ENCODE measurements at places on chromosomes 4 and X.

DNA sequence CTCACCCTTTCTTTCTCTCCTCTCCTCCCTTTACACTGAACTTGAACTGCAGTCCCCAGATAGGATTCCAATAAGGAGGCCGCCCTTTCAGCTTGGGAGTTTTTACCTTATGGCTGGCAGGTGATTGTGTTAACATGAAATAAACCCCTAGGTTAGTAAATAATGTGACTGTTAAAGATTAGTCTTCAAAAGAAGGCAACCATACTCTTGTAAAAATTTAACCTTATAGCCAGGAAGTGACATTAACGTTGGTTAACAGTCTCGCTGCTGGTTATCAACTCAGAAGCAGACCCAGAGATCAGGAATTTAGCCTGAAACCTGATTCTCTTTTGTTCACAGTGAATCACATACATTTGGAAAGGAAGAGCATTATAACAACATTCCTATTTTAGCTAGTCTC lies 15.2 kb downstream of the FHDC1 start:
- DNase-seq = no peak

- DNase-seq = no peak
Observed at GRCh38 chr4:1361431-1361830, 14.4 kb downstream of the UVSSA start.

DNA sequence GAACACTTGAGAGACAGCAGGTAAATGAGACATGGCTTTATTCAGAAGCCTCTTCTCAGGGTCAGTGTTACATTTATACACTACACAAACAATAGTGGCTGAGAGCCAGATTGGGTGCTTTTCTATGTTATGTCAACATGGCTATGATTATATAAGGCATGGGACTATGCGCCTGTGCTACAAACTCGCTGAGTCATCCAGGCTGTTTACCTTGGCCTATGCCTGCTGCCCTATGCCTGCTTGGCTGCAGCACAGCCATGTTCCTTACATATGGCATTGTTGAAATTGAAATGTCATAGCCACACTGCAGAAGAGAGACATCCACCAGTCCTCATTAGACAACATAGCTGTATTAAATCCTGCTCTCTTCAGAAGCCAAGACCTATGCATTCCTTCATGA lies 236.3 kb upstream of the NWD2 start:
- no peak for DNase-seq

DNA sequence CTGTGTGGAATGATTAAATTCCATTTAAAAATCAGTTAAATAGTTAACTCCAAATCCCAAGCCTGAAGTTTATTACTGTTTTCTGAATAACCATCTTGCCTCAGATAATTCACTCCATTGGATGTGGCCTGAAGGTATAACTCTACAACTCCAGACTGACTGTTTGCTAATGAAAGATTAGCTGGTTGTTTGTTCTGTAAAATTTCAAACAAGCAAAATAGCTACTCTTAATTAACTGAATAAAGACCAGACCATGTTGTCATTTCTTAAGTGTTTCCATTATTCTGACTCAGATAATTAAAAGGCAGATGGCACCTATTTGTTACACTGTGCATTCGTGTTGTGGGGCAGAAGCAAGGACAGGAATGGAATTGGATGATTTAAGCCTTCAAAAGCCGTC lies 78.5 kb upstream of the DDIT4L start:
- no peak for DNase-seq

DNA sequence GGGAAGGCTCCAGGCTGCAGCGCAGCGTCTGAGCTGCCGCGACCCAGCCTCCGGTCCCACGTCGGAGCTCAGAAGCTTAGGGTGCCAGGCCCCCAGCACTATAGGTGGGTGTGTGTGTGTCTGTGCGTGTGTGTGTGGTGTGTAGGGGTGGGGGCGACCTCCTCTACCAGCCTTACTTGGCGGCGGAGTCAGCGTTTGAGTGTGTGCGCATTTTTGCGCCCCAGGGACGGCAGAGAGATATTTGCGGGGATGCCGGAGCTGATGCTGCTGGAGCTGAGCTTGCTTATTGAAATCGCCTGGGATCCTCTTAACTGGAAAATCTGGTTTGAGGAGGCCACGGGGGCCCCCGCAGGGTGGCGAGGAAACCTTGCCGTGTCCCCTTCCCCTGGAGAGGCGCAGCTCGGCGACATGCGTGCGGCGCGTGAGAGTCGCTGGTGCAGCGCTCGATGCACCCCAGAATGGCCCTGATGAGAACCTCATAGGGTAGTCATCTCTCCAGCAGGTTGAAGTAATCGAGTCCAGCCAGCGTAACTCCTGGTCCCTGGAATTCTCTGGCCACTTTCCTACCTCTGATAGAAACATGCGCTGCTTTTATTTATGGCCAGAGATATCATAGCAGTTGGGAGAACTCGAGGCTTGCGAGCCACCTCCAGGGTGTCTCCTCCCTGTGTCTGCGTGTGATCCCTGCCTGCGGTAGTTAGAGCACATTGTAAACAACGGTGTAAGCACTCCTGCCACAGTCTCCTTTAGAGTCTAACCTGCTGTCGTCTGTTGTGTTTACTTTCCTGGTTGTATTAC lies 2.7 kb downstream of the ADGRL3 start:
- peak; percentile 81 for DNase-seq

- no peak for DNase-seq
Observed at GRCh38 chr4:26985873-26986272, 125.2 kb downstream of the STIM2 start.

DNA sequence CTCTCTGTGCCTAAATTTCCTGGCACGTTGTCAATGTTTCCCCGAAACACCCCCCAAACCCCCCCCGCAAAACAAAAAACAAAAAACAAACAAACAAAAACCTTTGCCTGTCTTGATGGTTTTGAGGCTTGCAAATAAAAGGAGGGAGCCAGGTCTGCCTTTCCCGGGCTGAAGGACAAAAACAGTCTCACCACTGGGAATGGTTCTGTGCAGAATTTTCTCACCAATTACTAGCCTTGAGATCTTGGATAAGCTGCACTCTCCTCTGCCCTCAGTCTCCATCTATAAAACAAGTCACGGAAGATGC lies 15.5 kb downstream of the NKX3-2 start:
- no peak for DNase-seq

- no peak for DNase-seq
Observed at GRCh38 chr4:40998675-40999358, 215.5 kb downstream of the APBB2 start.

- no peak for DNase-seq
Observed at GRCh38 chrX:24347881-24348280, 12.6 kb upstream of the SUPT20HL1 start.

DNA sequence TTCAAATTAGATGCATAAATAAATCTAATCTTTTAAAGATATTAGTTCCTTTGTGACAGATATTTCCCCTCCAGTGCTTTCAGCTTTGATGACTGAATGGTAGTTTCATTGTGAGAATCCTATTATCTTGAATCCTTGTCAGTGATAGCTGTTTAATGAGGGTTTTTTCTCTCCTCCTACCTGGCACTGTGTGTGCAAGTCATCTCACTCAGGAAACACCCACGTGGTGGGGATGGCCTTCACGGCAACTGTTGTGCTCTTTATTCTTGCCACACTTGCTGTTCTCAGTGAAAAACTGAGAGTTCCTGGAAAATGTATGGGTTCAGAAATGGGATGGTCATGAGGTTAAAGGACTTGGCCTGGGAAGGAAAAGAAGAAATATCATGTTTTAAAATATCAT lies 129.9 kb downstream of the SPRY1 start:
- DNase-seq = no peak

- DNase-seq = no peak
Observed at GRCh38 chr4:172514801-172515200, 653.8 kb upstream of the GALNT7 start.

GRCh38 chr4:5630762-5631161 lies 77.6 kb downstream of the EVC2 start:
- no peak for DNase-seq

- DNase-seq = no peak
Observed at GRCh38 chr4:164890691-164891090, 13.7 kb downstream of the APELA start.

GRCh38 chrX:110359273-110359672 lies 625 bp downstream of the RTL9 start:
- no peak for DNase-seq

DNA sequence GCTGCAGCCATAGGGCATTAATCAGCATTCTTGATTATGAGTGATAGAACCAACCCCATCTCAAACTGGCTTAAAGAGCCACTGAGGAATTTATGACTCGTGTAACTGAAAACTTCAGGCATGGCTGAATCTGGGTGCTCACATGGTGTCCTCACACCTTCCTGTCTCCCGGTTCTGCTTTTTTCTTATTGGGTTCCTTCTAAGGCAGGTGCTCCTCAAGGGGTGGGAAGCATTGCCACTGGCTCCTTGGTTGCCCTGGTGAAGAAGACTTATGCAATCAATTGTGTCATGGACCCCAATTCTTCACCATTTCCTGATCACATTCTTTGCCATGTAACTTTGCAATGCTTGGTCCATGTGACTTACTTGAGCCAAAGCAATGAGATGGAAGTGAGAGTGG lies 4.3 kb upstream of the ZCCHC4 start:
- DNase-seq = no peak

GRCh38 chrX:40174854-40175510 lies 77.2 kb upstream of the BCOR start:
- DNase-seq = no peak

- no peak for DNase-seq
Observed at GRCh38 chr4:528835-529234, 29.8 kb downstream of the PIGG start.

DNA sequence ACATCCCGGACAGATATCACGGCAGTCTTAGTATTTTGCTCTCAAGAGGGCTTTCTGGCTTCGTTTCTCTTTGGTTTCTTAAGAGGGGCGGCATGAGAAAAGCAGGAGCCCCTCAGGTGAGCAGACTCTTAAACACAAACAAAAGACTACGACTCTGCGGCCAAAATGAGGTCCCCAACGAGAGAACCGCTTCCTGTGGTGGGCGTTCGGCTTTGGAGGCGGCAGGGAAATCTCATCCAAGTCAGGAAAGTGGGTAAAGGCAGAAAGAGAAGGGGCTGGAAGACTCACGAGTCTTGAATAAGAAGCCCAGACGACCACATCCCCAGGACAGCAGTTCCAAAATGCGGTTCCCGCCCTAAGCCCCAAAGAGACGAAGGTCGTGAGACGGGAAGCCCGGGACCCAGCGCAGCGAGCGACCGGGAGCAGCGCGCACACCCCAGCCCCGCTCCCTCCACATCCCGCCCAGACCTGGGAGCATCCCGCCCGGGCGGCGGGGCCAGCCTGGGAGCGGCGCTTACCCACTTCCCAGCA lies 409 bp downstream of the UGDH start:
- DNase-seq = no peak

DNA sequence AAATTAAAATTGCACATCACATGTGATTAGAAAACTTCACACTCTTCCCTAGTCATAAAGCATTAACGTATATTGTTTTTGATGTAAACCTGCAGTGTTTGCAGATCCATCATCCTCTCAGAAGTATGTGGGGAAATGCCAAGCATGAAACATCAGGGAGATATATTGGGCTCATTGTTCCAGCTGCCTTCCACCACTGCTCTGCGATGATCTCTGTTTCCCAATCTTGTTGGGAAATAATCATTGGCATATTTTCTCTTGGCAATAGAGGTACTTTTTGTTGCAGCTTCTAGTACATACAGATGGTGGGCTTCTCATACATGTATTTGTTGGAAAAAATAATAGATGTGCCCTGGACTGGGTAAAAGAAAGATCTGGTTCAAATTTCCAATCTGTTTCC lies 466.3 kb upstream of the HS3ST1 start:
- no peak for DNase-seq

DNA sequence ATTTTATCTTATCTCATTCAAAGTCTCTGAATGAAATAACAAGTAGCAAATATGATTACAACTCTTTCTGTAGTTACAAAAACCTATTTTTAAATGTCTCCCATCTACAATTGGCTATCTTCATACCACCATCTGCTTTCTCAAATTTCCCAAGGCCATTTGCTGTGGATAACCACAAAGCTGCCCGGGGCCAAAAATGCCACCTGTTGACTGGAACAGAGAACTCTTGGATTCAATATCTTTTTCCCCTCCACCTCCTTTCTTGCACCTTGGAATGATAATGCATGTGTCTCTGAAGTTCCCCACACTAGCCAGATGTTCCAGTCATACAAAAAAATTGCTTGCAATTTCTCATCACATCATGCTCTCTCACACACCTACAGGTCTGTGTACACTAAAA lies 93.3 kb upstream of the SCML1 start:
- no peak for DNase-seq

GRCh38 chrX:56564921-56565840 lies 1.8 kb downstream of the UBQLN2 start:
- peak; percentile 31 for DNase-seq

GRCh38 chrX:12440246-12440645 lies 302.0 kb downstream of the FRMPD4 start:
- no peak for DNase-seq

DNA sequence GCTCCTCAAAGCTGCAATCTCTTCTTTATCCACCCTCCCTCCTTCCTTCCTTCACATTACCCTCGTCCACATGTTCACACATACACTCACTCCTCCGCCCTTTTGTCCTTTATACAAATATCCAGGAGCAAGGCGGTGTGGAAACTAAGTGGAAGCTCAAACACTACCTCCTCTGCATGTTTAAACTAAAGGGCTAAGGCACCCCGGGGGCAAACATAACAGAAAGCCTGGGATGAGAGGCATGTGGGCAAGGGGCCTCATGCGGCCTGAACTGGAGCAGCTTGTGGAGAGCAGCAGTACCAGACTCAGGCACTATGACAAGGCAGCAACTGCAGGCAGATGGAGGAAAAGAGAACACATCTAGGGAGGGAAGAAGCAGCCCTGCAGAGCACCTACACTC lies 9.5 kb downstream of the MAB21L2 start:
- no peak for DNase-seq

DNA sequence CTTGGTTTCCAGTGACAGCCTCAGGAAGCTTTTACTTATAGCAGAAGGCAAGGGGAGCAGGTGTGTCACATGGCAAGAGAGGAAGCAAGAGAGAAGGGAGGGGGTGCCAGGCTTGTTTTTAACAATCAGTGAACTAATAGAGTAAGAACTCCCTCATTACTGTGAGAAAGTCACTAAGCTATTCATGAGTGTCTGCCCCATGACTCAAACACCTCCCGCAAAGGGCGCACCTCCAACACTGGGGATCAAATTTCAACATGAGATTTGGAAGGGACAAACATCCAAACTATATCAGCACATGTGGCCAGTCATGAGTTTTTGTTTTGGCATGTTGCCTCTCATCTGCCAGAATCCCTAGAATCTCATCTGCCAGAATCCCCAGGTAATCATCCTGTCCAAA lies 183.5 kb upstream of the C1QTNF7 start:
- DNase-seq = no peak

DNA sequence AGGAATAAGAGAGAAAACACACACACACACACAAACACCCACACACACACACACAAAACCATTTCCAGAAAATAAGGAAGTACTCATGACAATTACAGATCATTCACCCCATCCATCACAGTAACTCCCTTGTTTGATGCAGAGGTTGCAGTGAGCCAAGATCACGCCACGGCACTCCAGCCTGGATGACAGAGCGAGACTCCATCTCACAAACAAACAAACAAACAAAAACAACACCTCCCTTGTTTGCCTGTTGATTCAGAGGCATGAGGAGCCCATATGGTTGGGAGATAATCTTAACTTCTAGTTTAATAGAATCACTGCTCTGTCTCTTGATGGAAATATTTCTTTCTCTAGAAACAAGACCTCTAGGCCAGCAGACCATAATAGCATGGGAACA lies 2043.5 kb upstream of the AGA start:
- DNase-seq = no peak

Data from C1 segment of cervical spinal cord (tissue), 14 donors.